ENCODE measurements at places on chromosomes 5 and 9. TPM values are rescaled to one million over a fixed set of nuclear protein-coding genes. Genes with fewer than 3 reads are reported as not detected.

Gene SPATA31A1
- not detected for total RNA-seq

Gene CCDC180
- under 0.01 TPM for total RNA-seq

Gene SCAMP1
- 46.8 TPM for total RNA-seq

Gene THBS4
- 0.16 TPM for total RNA-seq

Gene CDC20B
- not detected for total RNA-seq

Gene ARL14EPL
- total RNA-seq = not detected

Measured in cardiac atrium fibroblast (primary cell).